AML-193 (cell line): ENCODE measurements at places on chromosomes 2 and 18.

DNA sequence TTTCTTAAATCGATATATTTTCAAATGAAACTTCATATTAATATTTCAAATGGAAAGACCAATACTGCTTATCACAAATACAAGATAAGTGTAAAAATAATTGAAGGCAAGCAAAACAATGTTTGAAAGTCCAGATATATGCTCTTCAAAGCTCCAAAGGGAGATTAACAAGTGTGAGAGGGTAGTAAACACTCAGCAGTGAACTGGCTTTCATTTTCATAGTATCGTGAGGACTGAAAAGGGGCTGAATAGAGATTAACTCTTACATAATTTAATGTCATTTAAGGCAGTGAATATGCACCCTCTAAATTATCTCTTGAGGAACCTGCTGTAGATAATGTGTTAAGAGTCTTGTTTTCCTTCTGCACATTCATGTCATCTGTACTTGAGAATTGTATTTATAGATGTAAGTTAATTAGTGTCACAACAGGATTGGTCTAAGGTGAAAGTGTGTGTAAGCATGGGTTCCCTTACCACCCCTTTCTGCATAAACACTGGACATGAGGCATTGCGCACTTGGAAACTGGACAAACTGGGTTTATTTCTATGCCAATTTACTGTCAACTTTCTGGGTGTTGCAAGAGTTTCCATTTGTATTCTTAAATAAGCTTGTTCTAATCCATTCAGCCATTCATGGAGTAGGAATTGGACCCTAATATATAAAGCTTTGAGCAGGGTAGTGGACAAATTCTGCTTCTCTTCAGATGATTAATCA lies 76.7 kb upstream of the SESTD1 start:
- no peak for DNase-seq

DNA sequence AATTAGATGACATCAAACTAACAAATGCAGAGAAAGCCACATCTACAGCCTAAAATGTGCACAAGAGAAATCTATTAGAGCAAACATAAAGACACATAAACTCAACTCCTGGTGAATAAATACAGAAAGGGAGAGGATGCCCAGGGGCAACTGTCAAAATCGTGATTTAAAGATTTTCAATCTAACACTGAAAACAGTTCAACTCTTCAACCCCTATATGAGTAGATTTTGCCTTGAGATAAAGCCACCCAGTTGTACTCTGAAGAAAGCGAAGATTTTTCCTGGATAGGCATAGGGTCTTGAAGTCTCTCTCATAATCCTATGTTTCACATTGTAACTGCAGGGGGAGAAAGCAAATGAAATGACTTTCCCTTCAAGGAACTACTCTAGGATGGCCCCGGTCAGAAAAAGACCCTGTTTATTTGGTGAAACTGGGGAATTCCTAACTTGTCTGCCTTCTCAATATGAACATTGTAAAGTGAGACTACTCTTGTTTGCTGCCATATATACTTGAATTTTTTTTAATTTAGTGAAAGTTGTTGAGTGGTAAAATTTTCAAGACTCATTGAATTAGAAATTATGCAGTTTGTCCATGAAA lies 226.7 kb downstream of the ERBB4 start:
- no peak for DNase-seq

GRCh38 chr2:110219496-110220189 lies 7.3 kb upstream of the MTLN start:
- DNase-seq, result no peak

DNA sequence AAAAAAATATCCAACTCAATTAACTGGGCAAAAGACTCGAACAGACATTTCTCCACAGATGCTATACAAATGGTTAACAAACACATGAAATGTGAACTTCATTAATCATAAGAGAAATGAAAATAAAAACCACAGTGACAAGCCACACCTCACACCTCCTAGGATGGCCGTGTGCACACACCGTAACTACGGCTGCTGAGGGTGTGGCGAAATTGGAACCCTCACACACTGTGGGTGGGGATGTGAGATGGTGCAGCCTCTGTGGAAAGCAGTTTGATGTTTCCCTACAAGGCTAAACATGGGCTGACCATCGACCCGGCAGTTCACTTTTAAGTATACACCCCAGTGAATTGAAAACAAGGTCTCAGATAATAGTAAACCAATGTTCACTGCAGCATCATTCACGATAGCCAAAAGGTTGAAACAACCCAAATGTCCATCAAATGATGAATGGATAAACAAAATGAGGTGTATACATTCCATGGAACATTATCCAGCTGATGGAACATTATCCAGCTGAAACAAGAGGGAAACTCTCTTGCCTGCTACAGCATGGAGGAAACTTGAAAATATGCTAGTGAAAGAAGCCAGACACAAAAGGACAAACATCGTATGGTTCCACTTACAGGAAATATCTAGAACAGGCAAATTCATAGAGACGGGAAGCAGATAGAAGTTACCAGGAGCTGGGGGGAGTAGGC lies 32.2 kb downstream of the ZAP70 start:
- DNase-seq, result no peak

- DNase-seq, result no peak
Observed at GRCh38 chr2:38037757-38038621, 38.0 kb downstream of the CYP1B1 start.

- no peak for DNase-seq
Observed at GRCh38 chr2:75543446-75543845, 17.3 kb downstream of the EVA1A start.

DNA sequence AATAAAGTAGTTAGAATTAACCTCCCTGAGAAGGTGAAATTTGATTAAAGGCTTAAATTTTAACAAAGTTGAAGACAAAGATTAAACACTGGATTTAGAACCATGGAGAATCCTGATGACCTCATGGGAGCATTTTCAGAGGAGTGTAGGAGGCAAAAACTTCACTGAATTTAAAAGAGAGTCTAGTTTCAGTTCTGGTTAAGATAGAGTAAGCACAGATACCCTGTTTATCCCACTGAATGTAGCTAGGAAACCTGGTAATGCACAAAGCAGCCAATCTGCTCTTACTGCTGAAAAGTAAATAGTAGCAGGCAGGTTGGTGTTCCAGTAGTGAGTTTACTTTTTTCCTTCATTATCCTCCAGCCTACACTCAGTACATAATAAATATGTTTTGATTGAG lies 654.9 kb upstream of the SYT4 start:
- no peak for DNase-seq

GRCh38 chr18:49811151-49811938 lies 2.0 kb downstream of the ACAA2 start:
- no peak for DNase-seq

DNA sequence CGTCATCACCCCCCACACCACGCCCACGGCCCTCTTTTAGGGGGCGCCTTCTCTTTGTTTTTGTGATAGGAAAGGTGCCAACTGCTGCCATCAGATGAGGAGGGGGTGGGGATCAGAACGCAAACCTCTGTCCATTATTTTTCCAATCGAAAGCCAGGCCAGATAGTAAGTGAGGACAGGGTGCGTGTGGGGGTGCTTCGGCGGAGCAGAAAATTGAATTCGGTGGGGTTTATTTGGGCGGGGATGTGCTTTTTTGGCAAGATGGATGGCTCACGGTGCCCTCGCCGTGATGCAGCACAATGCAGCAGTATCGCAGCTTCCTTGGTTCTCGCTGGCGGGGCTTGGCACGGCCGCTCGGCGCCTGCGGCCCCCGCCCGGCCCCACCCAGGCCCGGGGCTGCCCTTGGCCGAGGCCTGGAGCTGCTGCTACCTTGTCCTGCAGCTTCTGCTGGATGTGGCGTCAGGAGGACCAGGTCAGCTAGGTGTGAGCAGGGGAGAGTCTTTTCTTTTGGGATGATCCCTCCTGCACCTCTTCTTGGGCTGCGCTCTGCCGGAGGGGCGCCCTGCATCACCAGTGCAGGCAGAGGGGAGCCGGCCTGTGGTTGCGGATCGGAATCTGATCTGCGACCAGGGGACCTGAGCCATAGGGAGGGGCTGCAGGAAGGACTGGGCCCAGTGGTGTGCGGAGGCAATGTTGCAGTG lies 1.3 kb downstream of the SPTBN1 start:
- no peak for DNase-seq

DNA sequence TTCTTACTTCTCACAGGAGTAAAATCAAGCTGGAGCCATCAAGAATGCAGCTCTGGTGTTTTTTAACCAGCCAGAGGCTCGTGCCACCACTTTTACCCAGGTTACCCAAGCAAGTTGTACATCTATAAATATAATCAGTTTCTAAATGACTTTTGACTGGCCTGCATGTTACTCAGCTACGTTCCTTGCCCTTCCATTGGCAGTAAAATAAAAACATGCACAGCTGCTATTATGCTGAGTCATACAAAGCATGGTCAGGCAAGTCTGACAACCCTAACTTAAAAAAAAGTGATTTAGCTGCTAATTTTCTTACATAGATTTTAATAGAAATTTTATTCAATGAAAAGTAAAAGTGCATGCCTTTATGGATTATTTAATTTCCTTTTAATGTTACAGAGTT lies 111.7 kb upstream of the CSRNP3 start:
- DNase-seq, result no peak

DNA sequence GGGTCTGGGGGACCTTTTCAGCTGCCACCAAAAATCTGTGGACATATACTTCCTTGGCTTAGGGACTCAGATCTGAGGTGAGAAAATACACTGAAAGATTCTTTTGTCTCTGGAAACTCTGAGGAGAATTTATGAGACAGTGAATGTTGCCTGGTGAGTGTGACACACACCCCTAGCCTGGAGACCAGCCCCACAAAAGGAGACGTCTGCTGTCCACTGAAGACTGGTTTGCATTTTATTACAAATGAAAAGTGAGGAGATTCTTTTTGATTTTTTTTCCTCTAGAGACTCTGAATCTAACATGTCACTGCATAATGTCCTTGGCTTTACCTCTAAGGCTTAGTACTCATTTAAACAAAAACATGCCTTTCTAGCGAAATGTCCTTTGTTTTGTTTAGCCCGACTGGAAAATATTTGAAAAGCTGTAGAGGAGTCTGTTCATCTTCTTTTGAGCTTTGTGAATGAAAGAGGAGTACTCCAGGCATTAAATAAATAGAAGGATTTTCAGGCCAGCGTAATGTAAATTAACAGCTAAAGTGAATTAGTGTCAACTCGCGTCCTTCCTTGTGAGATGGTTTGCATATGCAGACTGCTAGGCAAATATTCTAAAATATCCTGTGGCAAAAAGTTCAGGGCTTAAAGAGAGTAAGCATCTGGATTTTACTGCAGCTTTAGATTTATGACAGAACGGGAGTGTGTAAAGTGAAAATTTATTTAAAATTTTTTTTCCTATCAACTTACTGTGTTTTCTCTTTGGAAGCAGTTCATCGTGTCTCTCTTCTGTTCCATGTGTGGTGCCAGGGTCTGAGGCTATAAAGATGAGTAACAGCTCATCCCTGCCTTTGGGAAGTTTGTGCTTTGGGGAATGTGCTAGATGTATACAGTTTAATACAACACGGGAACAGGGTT lies 125.4 kb downstream of the VWA3B start:
- DNase-seq, result no peak

GRCh38 chr2:204255526-204255925 lies 289.7 kb upstream of the PARD3B start:
- no peak for DNase-seq

DNA sequence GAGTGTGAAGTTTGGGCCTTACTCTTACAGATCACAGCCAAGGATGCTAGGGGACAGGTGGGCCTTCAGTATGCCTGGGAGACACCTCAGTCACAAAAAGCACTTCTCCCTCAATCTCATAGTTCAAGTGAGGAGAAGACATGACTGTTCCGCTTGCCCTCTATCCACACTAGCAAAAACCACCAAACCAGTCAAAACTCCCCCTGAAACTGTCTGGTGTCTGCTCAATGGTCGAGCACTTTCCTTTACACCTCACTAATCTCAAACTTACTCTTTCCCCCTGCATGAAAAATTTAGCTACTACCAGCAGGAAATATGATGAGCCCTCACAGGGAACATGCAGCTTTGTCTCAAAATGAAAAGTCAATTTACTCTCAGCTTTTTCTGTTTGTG lies 232.2 kb downstream of the TRIB2 start:
- DNase-seq, result no peak

DNA sequence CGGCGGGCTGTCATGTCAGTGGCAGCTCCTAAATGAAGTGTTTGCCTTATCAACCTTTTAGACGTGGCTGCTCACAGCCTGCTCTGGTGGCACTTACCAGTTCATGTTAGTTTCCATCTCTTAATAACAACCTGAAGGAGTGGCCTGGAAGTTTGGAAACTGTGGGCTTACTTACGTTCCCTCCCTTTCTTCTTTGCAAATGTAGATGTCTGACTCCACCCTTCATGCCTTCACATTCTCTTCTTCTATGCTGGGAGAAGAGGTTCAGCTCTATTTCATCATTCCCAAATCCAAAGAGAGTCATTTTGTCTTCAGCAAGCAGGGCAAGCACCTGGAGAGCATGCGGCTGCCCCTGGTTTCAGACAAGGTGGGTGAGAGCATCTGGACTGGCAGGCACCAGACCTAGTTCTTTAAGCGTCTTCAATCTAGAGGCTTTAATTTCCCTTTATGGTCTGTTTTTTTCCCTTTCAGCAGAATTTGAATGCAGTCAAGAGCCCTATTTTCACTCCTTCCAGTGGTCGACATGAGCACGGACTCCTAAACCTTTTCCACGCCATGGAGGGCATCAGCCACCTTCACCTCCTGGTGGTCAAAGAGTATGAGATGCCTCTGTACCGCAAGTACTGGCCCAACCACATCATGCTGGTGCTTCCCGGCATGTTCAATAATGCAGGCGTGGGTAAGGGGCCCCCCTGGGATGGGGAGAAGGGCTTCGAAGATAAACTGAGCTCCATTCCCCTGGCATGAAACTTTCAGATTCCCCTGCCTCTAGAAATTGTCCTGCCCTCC lies 92.4 kb downstream of the ESCO1 start:
- no peak for DNase-seq

DNA sequence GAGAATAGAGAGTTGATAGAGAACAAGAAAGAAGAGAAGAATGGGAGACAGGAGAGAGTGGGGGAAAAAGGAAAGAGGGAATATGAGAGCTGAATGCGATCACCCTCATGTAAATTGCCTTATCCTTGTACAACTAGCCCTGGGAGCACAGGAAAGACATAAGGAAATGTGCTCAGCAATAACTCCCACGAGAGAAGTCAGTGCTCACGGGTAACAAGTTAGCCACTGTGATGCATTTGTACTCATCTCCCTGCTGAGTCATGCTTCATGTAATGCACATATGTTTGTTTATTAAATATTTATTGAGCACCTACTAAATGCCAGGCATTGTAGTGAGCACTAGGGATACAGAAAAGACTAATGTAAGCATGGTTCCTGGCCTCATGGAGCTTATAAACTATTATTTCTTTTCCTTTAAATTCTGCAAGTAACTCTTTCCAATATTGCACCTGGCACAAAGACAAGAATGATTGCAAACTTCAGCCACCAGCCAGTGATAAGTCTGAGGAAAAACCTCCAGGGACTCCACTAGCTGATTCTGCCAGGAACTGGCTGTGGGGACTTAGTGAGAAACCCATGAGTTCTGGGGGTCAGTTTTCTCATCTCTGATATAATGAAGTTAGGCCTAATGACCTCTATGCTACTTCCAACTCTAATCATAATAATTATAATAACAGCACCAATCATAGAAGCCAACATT lies 124.1 kb downstream of the LNPK start:
- no peak for DNase-seq
